ENCODE measurements at places on chromosomes 6 and 20.

GRCh38 chr6:165662041-165662748, 846 bp downstream of the PDE10A start:
- DNase-seq = peak; percentile 28

DNA sequence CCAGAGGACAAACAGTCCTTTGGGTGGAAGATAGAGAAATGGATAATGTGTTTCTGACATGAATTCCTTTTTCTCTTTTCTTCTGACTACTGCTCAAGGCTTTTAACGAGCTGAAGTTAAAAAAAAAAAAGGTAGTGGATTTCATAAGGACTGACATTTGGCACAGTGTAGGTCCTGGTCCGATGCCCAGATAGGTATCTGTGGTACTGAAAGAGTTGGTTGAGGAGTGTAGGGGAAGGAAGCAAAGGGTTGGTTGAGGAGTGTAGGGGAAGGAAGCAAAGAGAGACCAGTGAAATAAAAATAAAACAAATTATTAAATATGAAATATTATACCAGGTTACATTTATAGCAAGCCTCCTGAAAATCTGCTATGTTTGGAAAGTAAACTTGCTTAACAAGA, 11.8 kb downstream of the UTRN start:
- no peak for DNase-seq

DNA sequence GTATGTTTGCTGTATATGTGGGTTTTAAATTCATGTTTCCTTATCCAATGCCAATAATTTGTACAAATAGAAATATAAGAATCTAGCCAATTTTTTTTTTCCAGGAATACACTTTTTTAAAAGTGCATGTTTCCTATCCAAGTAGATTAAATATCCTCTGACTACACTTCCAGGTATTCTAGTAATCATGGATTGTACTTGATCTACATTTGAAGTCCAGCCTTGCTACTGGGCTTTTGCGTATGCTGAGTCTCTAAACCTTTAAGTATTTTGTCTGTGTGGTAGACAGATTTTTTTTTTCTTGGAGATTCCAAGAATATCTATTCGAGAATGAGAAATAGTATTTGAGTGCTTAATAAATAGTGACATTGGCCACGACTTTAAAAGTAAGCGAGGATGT, 188.3 kb downstream of the SASH1 start:
- no peak for DNase-seq

DNA sequence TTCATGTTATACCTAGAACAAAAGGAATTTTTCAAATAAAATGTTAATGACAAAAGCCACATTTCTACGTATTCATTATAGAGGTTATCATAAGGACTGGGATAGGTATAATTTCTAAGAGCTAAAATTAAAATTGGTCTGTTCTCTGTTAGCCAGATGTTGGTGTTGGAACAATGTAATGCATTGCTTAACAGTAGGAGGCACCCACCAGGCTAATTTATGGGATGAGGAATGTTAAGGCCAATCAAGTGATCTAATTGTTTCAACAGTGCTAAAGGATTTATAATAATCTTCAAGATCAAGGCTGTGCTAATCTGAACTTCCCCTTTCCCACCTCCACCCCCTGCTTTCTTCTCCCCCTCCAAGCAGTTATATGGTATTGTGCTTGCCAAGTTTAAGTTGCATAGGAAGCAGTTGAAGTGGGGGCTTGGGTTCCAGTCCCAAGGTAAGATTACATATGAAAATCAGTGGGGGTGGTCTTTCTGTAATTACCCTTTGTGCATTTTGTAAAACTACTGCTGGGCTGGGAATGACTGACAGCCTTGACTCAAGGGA, 89.2 kb upstream of the BACH2 start:
- DNase-seq = no peak

DNA sequence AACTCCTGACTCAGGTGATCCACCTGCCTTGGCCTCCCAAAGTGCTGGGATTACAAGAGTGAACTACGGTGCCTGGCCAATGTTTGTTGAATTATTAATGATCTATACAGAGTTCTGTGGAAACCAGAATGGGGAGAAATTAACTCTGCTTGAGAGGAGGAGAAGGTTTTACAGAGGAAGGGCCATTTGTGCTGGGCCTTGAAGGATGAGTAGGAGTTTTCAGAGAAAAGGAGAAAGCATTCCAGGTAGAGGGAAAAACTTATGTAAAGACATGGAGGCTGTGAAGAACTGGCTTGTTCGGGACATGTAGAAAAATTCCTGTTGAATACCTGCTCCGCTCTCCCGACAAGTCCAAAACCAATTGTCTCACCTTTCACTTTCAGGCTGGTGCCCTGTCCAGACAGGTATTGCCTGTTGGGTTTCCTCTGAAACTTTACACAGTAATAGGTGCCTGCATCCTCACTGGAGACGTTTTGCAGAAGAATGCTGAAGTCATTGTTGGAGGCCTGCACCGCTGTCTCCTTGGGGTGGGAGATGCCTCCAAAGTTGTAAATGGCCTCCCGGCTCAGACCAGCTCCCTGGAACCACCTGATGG, 11.3 kb upstream of the NSFL1C start:
- DNase-seq = no peak

- no peak for DNase-seq
Measured at GRCh38 chr6:169172946-169173345, 80.7 kb downstream of the THBS2 start.

DNA sequence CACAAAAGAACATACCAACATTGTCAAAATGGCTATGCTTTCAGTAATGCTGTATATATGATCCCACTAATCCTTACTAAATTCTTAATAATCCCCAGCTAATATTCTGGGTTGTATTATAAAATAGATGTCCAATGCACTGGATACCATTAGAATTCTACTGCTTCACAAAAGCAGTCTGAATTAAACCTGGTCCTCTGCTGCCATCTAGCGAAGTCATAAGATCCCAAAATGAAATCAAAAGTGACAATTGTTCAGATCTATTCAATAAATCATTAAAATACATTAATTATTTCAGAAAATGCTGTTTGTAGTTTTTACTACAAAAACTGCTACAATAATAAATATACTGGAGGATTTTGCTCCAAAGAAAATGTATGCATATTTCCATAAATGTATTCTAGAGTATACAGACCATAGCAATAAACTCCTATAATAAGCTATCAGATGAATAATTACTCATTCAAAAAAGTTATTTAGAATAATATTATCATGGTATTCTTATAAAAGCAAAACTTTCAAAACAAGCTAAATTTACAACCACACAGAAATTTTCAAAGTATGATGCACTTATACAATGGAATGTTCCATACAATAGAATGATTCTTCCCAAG, 92.6 kb downstream of the RNGTT start:
- DNase-seq = peak; percentile 66

DNA sequence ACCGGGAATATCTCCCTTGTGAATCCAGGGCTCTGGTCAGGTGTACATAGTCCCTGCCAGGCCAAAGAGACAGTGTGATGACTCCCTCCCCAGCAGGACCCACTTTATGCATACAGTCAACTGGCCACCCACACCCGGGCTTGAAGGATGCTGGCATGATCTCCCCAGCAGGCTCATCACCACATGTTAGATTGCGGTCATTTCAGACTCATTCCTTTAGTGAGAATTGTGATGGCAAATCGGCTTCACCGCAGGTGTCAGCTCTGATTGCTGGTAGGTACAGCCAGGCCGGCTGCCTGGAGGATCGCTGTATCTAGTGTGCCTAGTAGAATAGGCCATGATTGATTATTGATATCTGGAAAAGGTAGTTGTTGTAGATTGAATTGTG, 24.5 kb downstream of the CD83 start:
- DNase-seq = no peak

GRCh38 chr6:153957394-153957793, 81.6 kb upstream of the OPRM1 start:
- DNase-seq = no peak

DNA sequence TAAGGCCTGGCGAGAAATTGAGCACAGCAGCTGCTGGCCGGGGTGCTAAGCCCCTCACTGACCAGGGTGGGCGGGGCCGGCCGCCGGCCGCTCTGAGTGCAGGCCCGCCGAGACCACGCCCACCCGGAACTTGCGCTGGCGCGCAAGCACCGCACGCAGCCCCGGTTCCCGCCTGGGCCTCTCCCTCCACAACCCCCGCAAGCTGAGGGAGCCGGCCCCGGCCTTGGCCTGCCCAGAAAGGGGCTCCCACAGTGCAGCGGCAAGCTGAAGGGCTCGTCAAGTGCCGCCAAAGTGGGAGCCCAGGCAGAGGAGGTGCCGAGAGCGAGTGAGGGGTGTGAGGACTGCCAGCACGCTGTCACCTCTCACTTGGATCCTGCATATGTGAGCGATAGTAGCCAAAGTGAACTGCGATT, 251.2 kb downstream of the GJA1 start:
- no peak for DNase-seq

GRCh38 chr6:72950114-72950860, 275.0 kb downstream of the KHDC1L start:
- peak; percentile 64 for DNase-seq

GRCh38 chr6:29982097-29982496, 39.8 kb downstream of the HLA-A start:
- no peak for DNase-seq

- DNase-seq = no peak
Measured at GRCh38 chr6:40599555-40599954, 12.4 kb upstream of the LRFN2 start.

- no peak for DNase-seq
Measured at GRCh38 chr20:64188091-64188490, 23.8 kb downstream of the MYT1 start.

DNA sequence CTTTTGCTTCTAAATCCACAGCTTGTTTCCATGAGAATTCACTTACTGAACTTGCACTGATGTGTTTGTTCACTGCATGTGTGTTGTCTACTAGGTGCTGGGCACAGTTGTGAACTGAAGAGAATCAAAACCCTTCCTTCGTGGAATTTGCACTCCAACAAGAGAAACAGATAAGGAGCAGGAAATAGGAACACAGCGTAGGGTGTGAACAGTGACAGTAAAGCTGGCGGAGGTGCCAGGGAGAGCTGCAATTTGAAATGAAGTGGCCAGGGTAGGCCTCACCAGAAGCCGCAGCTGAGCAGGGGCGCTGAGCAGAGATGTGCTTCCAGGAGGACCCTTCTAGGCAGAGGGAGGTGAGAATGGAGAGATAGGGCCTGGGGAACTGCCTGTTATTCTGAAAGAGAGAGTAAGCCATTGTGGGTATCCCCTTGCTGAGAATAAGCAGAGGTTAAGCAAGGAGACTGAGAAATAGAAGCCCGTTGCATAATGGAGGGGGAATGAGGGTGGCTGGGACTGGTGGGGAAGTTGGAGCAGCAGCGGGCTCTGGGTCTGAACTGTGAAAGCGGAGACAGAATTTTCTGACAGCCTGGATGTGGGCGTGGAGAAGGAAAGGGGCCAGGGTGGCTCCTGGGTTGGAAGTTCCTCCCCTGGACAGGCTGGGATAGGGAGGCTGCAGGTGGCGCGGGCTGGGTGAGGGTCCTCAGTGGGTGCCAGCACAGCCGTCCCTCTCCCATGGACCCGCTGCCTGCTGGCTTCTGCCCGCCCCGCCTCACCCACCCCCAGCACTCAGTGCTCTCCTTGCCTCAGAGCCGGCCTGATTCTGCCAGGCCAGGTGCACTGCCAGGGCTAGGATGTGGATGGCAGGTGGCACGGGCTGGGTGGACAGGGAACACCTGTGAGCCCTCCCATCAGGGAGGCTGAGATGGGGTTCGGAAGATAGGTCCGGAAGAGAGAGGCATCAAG, 114.7 kb upstream of the AFDN start:
- DNase-seq = no peak

DNA sequence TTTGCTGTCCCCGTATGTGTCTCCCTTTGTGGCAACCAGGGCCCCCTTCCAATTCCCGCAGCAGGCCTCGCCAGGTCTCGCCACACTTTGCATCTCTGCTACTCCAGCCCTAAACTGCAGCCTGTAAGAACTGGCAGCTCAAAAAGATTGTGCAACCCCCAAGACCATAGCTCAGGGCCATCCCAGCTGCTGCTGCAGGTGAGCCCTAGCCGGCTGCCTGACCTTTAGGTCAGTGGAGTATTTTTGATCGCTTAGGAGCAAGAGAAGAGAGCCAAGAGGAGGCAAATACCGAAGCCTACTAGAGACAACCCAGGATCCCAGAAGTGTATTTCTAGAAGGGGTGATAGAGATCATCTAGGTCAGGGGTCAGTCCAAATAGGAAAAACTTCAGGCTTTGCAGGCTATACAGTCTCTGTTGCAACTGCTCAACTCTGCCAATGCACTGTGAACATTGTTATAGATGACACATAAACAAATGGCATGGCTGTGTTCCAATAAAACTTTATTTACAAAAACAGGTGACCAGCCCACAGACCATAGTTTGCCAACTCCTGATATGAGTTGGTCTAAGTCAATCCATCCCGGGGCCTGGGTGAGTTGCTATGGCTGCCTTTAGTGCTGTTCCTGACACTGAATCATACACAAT, 138.4 kb downstream of the EYA2 start:
- no peak for DNase-seq

DNA sequence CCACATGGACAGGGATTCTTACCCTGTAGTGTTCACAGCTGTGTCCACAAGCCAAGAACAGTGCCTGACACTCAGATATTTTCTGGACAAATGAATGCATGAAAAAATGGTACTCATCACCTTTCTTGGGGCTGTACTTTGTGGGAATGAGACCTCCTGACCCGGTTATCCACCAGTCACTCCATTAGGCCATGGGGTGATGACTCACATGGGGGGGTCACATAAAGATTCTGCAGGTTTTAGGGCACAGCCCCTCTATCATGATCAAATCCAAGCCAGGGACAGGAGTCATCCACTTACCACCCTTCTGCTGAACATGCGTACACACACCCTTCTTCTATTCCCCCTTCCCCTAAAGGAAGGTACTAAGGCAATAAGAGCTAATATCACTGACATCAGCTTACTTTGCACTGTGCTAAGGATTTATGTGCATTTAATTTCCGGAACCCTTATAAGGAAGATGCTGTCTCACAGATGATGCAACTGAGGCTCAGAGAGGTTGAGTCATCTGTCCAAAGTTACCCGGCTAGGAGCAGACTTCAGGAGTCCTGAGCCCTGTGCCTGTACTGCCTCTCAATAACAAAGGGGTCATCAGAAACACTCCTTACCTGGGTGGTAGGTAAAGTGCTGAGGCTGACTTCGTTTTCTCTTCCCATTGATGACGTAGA, 107.8 kb downstream of the NFATC2 start:
- DNase-seq = peak; percentile 77

- no peak for DNase-seq
Measured at GRCh38 chr20:22004946-22005345, 299.5 kb downstream of the PAX1 start.
